ENCODE measurements at places on chromosomes 3 and 15.

DNA sequence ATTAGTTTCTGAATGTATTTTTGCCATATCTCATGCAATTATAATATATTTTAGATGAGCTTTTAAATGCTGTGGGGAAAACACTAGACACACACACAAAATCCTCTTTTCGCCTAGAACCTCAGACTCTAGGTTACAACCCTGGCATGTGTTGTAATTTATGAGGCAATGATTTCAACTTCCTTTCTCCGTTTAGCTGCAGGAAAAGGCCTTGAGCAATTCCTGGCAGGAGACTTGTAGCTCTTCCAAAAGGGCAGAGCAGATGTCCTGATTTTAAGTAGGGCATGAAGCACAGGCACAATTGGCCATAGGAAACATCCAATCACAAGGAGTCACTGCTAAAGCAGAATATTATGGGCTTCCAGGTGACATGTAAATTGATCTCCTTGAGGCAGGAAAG lies 82.0 kb downstream of the GPR156 start:
- no peak for DNase-seq

- peak; percentile 42 for DNase-seq
Measured at GRCh38 chr15:45179221-45179985, 8.4 kb downstream of the SHF start.

GRCh38 chr15:57537072-57537471 lies 54.6 kb upstream of the MYZAP start:
- no peak for DNase-seq

DNA sequence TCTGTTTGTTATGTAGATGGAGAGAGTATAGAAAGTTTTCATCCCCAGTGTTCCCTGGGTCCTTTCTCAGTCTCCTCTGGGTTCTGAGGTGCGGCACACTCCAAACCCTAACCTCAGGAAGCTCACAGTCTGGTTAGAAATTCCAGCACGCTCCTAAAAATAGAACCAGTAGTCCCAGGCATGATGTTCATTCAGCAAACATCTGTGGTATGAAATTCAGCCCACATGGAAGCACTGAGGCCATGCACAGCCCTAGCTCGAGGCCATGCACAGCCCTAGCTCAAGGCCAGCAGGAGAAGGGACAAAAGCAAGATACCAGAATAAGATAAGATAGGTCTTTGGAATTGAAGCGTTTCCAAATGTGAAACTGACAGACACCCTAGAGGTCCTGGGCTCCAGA lies 82.3 kb upstream of the OXTR start:
- no peak for DNase-seq

GRCh38 chr3:8647137-8647985 lies 2.8 kb upstream of the SSUH2 start:
- no peak for DNase-seq

DNA sequence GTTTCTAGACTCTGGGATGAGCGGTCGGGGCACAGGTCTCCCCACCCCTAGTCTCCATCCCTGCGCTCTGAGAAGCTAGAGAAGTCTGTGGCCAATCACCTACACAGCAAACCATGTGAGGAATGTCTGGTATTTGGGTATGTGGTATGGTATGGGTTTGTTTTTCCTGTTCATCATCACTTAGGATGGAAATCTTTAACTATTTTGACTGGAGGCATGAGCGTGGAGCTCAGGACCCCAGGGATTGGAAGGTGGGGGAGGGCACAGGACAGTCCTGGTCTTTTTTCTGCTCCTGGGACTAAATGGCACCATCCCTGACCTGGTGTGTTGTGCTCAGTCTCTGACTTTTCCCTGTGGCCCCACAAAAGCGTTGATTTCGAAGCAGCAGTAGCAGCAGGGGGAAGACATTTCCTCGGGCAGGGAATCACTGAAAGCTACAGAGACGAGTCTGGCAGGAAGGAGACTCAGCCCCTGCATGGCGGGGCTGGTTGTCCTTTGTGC lies 191.7 kb upstream of the TPM1 start:
- DNase-seq: no peak

DNA sequence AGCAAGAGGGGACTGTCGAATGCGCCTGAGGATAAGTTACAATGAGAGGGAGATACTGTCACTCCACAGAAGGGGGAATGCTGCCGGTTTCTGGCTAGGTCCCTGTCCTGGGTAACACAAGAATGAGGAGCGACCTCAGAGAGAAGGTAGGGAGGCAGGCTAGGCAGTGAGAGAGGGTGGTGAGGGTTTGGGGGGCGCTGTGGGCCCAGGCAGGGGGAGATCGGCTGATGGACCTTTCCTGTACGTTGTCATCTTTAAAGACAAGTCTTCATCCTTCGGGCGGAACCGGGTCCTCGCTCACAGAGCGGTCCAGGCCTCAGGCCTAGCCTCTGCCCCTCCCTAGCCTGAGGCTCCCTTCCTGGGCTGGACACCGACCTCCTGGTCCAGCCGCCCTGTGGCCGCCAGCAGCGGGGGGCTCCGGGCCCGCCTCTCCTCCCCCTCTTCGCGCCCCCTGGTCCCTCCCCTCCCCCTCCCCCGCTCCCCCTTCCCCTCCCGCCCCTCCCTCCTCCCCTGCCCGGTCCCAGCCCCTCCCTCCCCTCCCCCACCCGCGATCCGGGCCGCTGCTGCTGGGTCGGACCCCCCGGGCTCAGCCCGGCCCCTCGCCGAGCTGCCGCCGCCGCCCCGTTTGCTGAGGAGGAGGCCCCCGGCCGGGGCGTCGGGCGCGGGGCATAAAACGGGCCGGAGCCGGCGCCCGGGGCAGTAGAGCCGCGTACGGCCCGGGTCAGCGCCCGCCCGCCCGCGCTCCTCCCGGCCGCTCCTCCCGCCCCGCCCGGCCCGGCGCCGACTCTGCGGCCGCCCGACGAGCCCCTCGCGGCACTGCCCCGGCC lies at the start of gene CHRD:
Gene CHRD, plus strand, starts transcription at position 697 of the 827 bp plus-strand sequence. CDS start 265 bp downstream, outside the sequence.
- DNase-seq: no peak

DNA sequence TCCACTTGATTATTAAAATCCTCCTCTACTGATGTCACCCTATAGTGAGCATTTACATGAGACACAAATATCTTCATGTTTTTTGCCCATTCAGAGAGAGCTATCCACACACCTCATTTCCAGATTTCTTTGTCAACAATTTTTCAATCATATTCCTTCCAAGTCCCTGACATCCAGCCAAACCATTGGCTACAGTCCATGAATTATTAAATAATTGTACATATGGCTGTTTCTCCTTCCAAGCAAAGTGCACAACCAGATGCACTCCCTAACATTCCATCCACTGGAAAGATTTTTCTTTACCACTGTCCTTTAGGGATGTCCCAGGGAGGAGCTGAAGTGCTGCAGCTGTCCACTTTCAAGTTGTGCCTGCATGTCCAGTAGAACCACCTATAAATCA lies 328.0 kb upstream of the MDFIC2 start:
- no peak for DNase-seq

- no peak for DNase-seq
Measured at GRCh38 chr3:143810166-143810952, 37.9 kb downstream of the SLC9A9 start.

DNA sequence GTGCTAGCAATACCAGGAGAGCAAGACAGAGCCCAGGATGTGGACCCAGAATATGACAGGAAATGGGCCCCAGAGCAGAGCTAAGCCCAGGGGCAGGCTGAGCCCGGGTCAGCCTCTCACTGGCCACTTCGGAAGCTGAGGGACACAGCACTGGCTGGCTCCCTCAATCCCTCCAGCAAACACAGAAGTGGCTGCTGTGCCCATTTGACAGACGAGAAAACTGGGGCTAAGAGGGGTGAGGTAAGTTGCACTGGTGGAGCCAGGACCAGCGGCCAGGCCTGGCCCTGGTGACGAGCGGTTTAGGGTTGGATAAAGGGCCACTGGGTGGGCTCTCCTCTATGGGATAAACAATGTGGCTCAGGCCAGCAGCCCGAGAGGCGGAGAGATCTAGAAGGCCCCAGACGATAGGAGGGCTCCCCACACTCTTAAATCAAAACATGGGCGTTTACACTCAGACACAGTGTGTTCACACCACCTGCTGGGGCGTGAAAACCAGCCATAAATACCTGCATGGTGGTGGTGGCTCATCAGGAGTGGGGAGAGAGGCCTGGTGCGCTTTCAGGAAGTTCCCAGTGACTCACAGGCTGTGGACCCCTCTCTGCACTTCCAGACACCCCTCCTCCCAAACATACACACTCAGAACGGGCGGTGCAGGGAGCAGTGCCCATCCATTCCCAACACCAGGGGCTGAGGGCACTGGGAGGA lies 12.0 kb upstream of the LINGO1 start:
- no peak for DNase-seq

- no peak for DNase-seq
Measured at GRCh38 chr15:49988766-49989165, 130.3 kb downstream of the ATP8B4 start.

GRCh38 chr15:33693166-33693800 lies 275.0 kb upstream of the CHRM5 start:
- no peak for DNase-seq

DNA sequence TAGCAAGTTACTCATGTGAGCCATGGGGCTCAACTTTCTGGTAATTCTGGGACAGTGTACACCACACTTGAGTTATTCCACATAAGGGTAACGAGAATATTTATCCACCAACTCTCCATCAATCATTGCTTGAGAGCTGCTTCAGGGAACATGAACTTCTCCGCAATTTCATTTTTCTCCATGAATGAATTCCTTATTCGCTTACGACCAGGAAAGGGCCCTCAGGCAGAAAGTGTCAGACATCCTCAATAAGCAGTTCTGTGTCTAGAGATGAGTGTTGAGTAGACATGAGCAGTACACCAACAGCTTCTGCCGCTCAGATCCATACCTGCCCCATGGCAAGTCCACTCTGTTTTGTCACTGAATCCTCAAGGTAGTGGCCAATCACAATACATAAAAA lies 24.8 kb upstream of the IQCF2 start:
- no peak for DNase-seq

DNA sequence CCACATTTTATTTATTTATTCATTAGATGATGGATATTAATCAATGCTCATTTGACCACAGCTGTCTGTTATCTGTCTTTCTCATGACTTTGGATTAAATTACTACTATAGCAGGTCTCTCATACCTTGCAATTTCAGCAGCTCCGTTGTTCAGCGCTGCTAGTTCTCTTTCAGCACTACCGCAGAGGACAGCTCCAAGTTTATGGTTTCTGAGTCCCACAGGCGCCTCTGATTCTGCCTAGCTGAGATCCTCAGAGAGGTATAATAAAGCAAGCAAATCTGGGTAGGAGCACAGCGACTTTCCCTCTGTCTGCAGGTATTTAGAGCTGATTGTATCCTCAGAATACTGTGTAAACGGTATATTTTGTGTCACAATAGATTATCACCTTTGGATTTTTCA lies 204.9 kb downstream of the CNTN4 start:
- DNase-seq: no peak

DNA sequence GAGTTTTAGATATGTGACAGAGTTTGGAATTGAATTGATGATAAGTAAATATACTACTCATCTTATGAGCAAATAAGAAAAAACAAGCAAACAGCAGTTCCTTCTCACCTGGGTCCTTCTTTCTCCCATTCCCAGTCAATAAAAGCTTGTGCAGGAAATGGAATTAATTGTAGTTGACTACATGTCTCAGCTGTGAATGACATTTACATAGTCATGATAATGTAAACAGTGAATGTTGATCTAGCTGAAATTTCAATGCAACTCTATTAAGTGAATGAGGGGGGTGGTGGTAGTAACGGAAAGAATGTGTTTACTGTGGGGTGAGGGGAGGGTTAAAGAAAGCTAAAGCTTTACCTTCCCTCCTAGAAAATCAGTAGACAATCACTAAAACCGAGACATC lies 76.2 kb downstream of the NFKBIZ start:
- no peak for DNase-seq

- DNase-seq: no peak
Measured at GRCh38 chr3:194880940-194881925, 195.6 kb downstream of the FAM43A start.

GRCh38 chr15:77768107-77768506 lies 135.4 kb upstream of the LINGO1 start:
- no peak for DNase-seq

GRCh38 chr3:69199942-69200341 lies 77.5 kb upstream of the LMOD3 start:
- DNase-seq: peak; percentile 30

- DNase-seq: no peak
Measured at GRCh38 chr3:81463781-81464180, 297.7 kb downstream of the GBE1 start.

DNA sequence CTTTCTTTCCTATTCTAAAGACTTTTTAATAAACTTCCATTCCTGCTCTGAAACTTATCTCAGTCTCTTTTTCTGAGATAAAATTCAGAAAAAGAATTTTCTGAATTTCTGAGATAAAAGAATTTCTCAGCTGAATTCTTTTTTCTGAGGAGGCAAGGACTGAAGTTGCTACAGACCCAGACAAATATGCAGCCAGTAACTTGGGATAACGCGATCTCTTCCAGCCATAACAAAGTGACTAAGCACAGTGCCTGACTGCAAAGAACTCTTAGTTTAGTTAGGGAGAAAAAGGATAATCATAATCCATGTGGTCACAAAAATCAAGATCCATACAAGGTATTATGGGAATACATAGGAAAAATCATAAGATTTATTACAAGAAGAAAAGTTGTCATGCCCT lies 222.0 kb upstream of the GAP43 start:
- DNase-seq: no peak

GRCh38 chr15:75684648-75685047 lies 28.0 kb downstream of the CSPG4 start:
- DNase-seq: no peak

DNA sequence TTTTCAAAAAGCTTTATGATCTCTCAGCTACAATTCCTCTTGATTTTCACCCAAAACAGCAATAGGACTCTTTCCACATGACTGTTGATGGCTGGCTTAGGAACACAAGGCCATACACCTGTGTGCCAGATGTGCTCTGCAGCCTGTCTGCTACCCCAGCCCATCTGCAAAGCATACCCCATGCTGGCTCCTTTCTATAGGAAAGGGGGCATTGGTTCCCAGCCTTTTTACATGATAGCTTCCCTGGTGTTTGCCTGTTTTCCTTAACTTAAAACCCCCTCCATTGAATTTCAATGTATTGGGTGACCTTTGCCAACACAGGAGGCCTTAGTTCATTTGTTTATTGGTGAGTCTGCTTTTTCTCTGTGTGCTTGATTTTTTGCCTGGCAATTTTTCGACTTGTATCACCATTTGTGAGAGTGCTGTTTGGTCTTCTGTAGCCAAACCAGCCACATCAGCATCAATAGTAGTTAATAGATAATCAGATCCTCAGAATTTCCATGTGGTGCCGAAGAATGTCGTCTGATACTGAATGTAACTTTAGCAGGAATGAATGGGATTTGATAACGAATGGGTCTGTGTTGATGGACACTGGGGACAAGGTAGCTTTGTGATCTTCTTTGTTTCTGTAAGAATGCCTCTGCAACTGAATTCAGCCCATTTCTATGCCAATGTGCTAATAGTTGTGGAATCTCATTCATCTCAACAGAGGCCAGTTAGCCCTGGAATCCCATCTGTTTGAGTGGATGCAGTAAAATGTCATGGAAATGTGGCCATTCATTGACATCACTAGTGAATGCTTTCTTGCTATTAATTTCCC lies 272.2 kb upstream of the RARB start:
- no peak for DNase-seq

DNA sequence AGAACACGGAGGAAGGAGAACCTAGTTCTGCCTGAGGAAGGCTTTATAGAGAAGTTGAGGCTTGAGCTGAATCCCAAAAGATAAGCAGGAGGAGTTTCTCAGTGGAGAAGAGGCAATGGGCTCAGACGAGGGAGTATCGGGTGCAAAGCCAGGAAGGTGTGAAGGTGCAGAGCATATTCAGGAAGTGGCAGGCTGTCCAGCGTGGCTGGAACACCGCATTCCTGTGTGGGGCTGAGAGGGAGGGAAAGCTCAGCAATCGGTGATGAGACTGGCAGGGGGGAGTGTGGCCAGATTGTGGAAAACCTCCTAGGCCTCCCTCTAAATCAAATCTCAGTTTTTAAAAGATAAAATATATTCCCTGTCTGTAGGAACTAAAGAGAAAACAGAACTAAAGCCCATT lies 63.0 kb downstream of the ARHGAP31 start:
- DNase-seq: no peak

All from CD4-positive, alpha-beta memory T cell (primary cell).